ENCODE measurements at places on chromosomes 3 and 15. TPM values are rescaled to one million over a fixed set of nuclear protein-coding genes. Genes with fewer than 3 reads are reported as not detected.

DNA sequence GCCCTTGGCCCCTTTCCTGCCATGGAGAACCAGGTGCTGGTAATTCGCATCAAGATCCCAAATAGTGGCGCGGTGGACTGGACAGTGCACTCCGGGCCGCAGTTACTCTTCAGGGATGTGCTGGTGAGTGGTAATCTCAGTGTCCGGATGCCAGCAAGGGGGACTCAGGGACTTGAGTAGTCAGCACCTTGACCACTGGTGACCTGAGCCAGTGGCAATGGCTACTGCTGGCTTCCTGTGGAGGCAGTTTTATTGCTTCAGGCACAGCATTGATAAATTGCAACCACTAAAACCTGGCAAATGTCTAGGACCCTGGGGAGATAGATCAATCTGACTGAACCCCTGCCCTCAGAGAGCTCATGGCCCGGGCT, 830 bp downstream of the MAP2K5 start:
- peak overlapping the region; percentile 92 for H3K4me3 ChIP-seq
- H3K27ac ChIP-seq, result peak overlapping the region; percentile 89
- H3K27me3 ChIP-seq, result no peaks in the 10 kb centered on the region
- H3K4me1 ChIP-seq, result peaks cover 33% of the 10 kb centered on the region
- H3K36me3 ChIP-seq, result peaks cover 11% of the 10 kb centered on the region
- no peak for DNase-seq

The BFSP2 gene
- not detected for total RNA-seq

GRCh38 chr15:29959384-29960137, 123.2 kb upstream of the GOLGA8J start:
- DNase-seq, result no peak
- H3K4me3 ChIP-seq, result no peak overlapping the region
- no peak overlapping the region for H3K27ac ChIP-seq
- H3K36me3 ChIP-seq, result no peaks in the 10 kb centered on the region

DNA sequence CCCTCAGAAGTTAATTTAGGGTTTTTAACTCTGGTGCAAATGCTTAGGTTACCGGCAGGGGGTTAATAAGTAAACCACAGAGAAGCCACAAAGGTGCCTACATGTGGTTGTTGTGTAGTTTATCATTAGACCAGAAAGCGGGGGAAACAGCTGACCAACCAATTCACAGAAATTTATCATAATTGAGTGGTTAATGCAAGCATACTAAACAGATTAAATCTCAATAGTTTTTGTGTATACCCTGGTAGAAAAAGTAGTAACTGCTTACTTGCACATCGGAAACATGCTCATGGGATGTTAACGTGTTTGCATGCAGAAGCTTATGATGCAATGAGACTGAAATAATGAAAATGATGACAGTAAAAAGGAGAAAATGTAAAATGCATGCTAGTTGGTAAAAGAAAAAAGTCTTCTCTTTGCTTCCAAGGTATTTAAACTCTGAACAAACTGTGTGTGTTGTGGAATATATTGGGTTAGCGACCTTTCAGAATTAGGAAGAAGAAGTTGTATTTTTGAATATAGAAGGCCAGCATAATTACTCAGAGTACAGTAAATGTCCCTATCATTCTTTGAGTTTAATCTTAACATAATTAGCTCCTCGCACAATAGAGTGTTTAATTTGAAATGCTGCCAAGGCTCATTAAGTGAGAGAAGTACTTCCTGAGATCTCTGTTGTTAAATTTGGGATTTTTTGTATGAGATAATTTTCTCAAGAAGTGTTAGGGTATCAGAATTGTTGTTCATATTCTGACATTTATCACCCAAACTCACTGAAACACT, 316.2 kb downstream of the PTPRG start:
- H3K27ac ChIP-seq, result no peak overlapping the region
- H3K4me3 ChIP-seq, result no peak overlapping the region
- no peaks in the 10 kb centered on the region for H3K27me3 ChIP-seq

- H3K27me3 ChIP-seq, result no peaks in the 10 kb centered on the region
- H3K36me3 ChIP-seq, result no peaks in the 10 kb centered on the region
- no peak overlapping the region for H3K27ac ChIP-seq
Observed at GRCh38 chr3:140093742-140094141, 158.8 kb downstream of the CLSTN2 start.

All from lower lobe of right lung (tissue), 2 donors.